ENCODE measurements at places on chromosomes 16 and 17. TPM values are rescaled to one million over a fixed set of nuclear protein-coding genes. Genes with fewer than 3 reads are reported as not detected.

SLC38A8 gene
- 0.80 TPM for total RNA-seq

DNA sequence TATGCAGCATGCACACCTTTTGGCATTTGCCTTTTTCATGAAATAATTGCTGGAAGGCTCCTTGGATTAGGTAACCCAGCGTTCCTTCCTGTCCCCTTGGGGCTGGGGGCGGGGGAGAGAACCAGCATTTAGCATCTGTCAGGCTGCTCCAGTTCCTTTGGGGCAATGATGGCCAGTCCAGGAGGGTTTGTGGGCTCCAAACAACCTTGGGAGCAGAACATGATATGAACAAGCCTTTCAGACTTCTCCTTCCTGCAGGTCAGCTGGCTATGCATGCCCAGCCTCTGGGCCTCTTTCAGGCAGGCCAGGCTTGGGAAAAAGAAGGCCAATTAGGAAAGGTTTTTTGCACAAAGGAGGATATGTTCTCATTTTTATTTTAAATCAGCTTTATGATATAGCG is 1.1 kb upstream of the SMTNL2 start:
- peaks cover 25% of the 10 kb centered on the region for H3K4me1 ChIP-seq
- H3K36me3 ChIP-seq: no peaks in the 10 kb centered on the region
- peaks cover 39% of the 10 kb centered on the region for H3K27me3 ChIP-seq
- H3K4me3 ChIP-seq: peak overlapping the region; percentile 84

DNA sequence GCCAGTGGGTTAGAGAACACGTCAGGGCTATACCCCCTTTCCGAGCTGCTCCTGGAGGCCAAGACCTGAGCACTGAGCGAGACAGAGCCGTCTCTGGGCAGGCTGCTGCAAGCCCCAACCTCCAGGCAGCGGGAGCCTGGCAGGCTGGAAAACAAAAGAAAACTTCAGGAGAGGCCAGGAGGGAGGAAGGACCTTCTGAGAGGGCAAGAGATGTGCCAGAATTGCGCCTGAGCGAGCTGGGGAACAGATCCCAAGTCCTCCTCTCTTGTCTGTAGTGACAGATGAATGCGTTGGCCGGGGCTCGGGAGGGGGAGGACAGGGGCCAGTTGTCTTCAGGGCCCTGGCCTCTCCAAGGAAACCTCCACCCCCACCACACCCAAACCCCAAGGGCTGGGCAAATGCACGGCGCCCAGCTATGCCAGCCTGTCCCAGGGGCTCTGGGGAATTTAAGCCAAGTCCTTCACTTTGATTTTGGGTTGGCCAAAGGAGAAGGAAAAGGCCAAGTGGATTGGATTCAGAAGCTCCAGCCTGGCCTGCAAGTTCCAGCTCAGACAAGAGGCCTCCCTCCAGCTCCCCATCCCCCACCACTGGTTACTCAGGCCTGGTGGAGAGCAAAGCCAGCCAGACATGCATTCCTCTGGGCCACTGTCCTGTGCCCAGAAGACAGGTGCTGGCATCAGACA is 18.1 kb downstream of the SDK2 start:
- H3K36me3 ChIP-seq: no peaks in the 10 kb centered on the region
- no peak for DNase-seq
- no peak overlapping the region for H3K4me3 ChIP-seq
- H3K27ac ChIP-seq: no peak overlapping the region

GRCh38 chr16:75111514-75111940 is 5.1 kb downstream of the LDHD start:
- DNase-seq: no peak
- peaks cover 3% of the 10 kb centered on the region for H3K36me3 ChIP-seq
- no peaks in the 10 kb centered on the region for H3K27me3 ChIP-seq
- peaks cover 9% of the 10 kb centered on the region for H3K4me1 ChIP-seq

DNA sequence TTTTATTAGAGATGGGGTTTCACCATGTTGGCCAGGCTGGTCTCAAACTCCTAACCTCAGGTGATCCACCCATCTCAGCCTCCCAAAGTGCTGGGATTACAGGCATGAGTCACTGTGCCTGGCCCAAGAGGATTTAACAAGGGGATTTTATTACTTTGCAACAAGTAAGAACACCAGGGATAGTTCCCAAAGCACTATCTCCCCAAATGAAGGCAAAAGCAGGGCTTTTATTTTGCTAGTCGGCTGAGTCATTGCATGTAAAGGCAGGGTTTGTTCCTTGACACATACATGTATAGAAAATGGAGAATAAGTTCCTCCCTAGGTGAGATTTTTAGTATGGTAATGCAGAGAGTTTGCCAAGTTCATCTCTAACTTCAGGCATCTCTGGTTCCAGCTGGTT is 24.0 kb downstream of the REXO5 start:
- no peaks in the 10 kb centered on the region for H3K27me3 ChIP-seq
- H3K27ac ChIP-seq: no peak overlapping the region
- peaks cover 12% of the 10 kb centered on the region for H3K36me3 ChIP-seq
- no peak for DNase-seq

DNA sequence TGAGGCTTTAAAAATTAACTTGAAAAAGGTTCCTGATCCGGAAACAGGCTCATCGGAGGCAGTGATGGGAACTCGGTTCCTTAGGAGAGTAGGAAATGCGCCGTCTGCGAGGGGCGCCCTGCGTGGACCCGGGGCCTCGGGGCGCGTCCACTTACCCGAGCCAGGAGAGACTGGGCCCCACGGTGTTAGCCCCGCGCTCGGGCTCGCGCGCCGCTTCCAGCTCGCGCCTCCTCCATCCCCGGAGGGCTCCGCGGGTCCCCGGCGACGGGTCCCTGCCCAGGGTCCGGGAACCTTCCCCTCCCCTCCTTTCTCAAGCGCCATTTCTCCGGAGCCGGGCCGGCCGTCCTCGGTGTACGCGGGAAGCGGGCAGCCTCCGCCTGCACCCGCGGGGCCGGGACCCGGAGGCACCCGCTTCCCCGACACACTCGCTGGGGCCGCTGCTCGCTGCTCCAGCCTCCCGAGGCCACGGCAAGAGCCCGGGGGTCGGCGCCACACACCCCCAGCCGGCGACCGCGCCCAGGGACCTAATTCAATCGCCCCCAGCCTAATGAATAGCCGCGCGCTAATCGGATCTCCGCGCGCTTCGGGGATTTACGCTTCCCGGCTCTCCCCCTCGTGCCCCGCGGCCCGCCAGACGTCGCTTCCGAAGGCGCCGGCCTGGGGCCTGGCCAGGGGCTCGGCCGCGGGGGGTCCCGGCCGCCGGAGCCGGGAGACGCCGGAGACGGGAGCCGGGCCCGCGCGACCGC is 2.2 kb upstream of the BAHCC1 start:
- peak overlapping the region; percentile 88 for H3K27ac ChIP-seq
- DNase-seq: no peak
- peak overlapping the region; percentile 86 for H3K4me3 ChIP-seq

Data from progenitor cell of endocrine pancreas (in vitro differentiated cells).